ENCODE measurements at places on chromosomes 1 and 21.

- DNase-seq, result no peak
Measured at GRCh38 chr1:76471536-76471935, 395.7 kb upstream of the ST6GALNAC5 start.

DNA sequence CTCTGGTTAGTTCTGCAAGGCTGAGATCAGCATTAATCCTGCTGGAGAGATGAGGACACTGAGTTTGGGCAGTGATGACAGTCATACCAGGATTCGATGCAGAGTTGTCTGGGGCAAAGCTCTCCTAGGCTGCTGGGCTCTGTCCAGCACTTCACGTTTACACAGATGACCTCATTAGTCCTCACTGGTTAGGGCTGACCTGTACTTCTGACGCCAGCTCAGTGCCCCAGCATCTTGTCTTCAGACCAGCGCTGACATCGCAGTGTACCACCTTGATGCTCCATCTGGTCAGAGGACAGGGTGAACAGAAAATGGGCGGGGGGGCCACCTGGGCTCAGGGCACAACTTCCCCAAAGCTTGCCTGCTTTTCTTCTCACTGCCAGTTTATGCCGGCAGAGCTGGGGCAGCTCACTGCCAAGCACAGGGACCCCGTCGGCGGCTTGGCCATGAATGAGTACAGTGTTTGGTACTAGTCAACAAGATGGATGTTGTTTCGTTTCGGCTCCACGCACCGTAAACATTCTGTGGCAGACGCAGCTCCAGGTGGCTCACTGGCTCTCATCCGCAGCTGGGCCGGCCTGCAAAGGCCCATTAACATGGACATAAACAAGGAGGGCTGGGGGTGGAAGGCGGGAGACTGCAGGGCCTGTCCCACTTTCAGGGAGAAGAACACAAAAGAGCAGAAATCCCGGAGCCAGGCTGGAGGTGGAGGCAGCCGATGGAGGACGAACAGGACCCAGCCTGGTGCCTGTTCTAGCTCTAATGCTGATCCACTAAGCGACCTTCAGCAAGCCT is 118.7 kb downstream of the GLIS1 start:
- DNase-seq, result no peak

DNA sequence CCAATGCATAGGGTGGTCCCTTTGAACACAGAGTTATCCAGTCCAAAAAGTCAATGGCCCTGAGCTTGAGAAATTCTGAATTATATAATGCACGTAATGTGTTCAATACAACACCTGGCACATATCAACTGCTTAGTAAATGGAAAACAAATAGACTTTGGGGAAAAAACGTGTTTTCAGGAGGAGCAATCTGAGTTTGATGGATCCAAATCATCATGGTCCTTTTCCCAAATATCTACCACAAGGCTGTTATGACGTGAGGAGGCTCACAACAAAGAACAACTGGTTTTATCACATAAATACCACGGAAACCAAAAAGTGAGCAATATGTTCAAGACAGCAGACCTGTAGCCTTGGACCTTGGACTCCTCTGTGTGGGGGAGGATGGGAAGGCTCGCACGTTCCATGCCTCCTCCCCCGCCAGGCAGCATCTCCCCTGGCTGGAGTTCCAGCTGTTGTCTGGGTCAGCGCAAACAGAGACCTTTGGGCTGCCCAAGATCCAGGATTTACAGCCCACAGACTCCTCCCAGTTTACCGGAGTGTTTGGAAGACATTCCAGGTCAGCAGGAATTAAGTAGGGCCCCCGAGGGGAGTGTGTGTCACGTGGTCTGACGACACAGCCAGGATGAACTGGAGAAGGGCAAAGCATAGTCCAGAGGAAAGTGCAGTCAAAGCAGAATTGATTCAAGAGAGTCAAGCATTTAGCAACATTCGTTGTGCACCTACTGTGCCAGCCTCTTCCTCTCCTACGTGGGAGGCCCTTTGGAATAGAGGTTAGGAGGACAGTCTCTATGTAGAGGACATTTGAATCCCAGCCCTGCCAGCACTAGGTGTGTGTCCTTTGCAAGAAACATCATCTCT is 32.2 kb upstream of the MED18 start:
- no peak for DNase-seq

DNA sequence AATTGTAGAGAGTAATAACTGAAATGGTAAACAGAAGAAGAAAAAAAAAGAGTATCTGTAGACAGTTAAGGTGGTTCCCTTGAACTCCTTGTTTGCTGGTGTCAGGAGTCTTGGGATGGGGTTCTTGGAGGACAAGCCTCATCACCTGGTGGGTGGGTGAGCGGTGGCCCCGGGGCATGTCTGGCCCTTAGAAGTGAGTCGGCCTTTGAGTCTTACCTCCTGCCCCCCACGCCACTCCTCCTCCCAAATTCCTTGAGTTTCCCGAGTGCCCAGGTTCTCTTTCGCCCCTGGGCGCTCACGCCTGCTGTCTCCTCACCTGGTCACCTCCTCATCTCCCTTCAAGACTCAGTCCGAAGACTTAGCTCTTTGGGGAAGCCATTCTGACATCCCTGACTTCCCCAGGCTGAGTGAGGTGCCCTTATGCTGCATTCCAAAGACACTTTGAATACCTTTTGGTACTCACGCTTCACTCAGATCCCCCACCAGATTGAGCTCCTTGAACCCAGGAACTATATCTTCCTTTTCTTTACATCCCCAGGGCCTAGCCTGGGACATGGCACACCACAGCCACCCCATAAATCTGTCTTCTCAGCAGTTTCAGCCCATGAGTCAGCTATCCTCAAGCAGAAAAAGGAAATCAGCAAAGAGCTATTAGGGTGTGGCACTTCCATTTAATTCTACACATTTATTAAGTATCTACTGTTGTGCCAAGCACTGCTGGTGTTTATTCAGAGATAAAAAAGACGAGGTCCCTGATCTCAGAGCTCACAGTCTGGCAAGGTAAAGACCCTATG is 13.5 kb upstream of the IKBKE start:
- no peak for DNase-seq

- no peak for DNase-seq
Measured at GRCh38 chr1:168469690-168470089, 74.1 kb downstream of the XCL2 start.
